ENCODE measurements at places on chromosomes 16 and 17.

- DNase-seq, result no peak
Measured at GRCh38 chr17:28528327-28529012, 22.3 kb downstream of the FOXN1 start.

- DNase-seq, result peak; percentile 96
Measured at GRCh38 chr17:44607836-44608690, 48.2 kb upstream of the MEIOC start.

- DNase-seq, result peak; percentile 95
Measured at GRCh38 chr17:77420804-77421629, 280.2 kb downstream of the SEC14L1 start.

GRCh38 chr17:57657211-57657610 lies 87.9 kb downstream of the CCDC182 start:
- DNase-seq, result no peak

DNA sequence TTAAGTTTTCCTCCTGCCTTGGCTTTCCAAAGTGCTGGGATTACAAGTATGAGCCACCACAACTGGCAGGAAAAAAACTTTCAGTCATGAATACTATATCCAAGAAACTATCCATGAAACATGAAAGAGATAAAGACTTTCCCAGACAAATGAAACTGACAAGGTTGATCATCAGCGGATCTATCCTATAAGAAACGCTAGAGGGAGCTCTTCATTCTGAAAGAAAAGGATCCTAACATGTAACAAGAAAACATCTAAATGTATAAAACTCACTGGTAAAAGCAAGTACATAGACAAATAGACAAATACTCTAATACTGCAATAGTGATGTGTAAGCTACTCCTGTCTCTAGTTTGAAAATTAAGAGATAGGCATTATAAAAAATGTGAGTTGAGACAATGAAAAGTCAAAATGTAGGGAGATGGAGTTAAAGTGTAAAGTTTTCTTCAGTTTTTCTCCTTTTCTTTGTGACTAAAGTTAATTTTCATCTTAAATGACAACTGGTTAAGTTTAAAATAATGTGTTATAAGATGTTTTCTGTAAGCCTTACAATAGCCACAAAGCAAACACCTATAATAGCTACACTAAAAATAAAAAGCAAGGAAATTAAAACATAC lies 79.6 kb upstream of the TEKT1 start:
- no peak for DNase-seq

DNA sequence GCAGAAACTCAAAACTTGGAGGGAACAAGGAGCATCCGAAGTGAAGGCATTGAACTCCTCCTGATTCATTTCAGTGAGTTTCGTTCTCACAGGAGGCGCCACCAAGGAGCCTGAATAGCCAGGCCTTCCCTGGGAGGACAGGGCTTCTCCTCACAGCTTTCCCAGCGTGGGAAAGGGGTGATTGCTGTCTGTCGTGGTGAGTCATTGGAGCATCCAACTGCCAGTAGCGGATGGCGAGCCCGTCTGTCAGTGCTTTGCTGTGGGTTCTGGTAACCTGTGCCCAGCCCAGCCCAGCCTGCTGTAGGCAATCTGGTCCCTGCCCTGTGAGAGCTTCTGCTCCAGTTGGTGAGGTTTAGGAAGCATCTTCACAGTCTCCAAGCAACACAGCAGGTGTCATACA lies 28.3 kb downstream of the PLCD3 start:
- no peak for DNase-seq

DNA sequence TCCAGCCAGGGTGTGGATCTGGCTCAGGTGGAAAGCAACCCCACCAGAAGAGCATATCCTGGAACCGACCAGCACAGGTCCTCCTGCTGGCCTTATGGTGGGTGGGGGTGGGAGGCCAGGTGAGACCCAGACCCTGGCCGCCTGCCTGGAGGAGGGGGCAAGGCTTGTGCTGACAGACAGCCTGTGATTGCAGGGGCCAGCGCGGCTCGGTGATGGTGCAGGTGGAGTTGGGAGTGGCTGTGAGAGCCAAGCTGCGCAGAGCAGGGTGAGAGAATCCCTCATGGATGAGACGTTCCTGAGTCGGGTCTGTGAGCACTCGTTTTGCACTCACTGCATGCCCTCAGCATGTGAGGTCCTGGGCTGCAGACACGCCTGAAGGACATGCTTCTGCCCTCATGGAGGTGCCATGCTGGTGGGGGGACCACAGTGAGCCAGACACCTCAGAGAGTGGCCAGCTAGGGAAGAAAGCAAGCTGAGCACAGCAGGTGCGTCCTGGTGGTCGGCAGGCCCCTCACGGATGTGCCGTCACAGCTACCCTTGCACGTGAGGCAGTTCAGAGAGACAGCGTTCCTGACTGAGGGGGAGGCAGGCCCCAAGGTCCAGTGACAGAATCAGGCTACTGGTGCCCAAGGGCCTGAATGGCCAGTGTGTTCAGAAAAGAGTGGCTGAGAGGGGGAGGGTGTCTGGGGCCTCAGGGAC lies 3.8 kb upstream of the KCNJ12 start:
- DNase-seq, result no peak

DNA sequence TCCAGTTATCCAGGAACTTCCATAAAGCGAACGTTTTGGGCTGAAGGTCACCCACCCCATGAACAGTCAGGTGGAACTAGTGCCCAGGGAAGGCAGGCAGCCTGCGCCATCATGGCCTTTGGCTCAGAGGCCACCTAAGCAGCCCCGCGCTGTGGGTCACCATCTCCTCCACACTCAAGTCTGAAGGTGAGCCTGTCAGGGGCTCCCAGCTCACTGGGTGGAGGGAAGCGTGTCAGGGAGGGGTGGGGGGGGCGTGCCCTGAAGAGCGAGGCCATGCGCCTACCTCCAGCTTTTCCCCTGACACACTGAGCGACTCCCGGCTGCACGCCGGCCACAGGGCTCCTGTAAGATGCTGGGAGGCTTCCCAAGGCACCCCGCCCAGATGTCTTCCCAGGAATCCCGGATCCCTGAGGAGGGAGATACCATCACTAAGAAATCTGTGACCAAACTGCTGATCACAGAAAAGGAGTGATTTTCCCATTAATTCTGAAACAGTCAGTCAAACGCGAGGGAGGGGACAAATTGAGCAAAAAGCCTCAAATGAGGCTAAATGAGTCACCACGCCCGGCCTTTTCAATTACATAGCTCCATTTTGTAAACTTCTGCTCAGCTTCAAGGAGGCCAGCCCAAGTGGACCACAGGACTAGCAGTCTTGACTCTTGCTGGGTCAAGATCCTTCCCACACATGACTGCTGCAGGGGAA lies 26.5 kb upstream of the SLC25A19 start:
- no peak for DNase-seq

- no peak for DNase-seq
Measured at GRCh38 chr17:49390548-49391324, 23.9 kb downstream of the PHB1 start.

GRCh38 chr17:82517230-82517865 lies 2.2 kb upstream of the FOXK2 start:
- DNase-seq, result no peak

DNA sequence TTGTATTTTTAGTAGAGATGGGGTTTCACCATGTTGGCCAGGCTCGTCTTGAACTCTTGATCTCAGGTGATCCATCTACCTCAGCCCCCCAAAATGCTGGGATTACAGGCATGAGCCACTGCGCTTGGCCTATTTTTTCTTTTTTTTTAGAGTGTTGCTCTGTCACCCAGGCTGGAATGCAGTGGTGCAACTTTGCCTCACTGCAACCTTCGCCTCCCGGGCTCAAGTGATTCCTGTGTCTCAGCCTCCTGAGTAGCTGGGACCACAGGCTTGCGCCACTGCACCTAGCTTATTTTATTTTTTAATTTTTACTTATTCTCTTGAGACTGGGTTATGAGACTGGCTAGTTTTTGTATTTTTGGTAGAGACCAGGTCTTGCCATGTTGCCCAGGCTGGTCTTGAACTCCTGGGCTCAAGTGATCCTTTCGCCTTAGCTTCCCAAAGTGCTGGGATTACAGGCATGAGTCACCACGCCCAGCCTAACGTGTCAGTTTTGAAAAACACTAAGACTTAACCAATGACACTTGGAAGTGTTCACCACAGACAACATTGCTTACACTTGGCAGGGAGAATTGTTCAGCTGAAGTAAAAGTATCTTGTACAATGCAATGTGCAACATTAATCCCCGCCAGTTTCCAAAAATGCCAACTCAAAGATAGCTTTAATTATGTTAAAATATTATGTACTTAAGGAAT lies 26.9 kb downstream of the ATAD5 start:
- no peak for DNase-seq

GRCh38 chr16:62370445-62370844 lies 334.2 kb upstream of the CDH8 start:
- DNase-seq, result no peak

- no peak for DNase-seq
Measured at GRCh38 chr16:81693041-81693743, 85.9 kb upstream of the PLCG2 start.

DNA sequence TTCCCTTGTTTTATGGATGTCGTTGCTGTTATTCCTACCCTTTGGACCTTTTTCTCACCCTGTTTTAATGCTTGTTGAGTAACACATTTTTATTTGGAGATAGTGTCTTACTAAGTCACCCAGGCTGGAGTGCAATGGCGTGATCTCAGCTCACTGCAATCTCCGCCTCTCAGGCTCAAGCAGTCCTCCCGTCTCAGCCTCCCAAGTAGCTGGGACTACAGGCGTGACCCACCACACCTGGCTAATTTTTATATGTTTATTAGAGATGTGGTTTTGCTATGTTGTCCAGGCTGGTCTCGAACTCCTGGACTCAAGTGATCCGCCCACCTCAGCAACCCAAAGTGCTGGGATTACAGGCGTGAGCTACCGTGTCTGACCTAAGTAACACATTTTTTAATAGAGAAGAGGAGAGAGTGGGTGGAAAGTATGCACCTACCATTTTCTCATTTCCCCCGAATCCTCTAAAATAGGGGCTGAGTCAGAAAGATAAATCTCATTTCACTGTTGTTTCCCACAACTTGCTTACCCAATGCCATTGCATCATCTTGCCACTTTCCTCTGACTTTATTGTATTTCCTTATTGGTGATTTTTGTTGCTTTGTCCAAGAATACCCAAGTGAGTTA lies 7.0 kb downstream of the DHX40 start:
- DNase-seq, result no peak

- DNase-seq, result no peak
Measured at GRCh38 chr17:7263801-7264078, 1.5 kb upstream of the CLDN7 start.

GRCh38 chr16:84503751-84504395 lies 586 bp downstream of the MEAK7 start:
- DNase-seq, result no peak

DNA sequence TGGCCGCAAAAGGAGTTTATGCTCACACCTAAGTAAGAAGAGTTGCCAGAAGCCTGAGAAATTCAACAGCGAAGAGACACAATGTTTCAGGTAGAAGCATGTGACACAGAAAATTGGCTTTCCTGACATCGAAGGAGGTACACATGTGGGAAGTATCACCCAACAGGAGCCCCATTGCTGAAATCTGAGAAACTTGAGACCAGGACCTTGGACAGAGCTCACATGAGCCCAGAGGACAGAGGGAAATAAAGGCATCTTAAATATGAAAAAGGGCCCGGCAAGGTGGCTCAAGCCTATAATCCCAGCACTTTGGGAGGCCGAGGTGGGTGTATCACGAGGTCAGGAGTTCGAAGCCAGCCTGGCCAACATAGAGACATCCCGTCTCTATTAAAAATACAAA lies 304.1 kb upstream of the C16orf82 start:
- DNase-seq, result no peak

- DNase-seq, result no peak
Measured at GRCh38 chr17:4974115-4974670, 6.6 kb upstream of the SPAG7 start.

- DNase-seq, result no peak
Measured at GRCh38 chr17:17053446-17054379, 11.5 kb downstream of the MPRIP start.

DNA sequence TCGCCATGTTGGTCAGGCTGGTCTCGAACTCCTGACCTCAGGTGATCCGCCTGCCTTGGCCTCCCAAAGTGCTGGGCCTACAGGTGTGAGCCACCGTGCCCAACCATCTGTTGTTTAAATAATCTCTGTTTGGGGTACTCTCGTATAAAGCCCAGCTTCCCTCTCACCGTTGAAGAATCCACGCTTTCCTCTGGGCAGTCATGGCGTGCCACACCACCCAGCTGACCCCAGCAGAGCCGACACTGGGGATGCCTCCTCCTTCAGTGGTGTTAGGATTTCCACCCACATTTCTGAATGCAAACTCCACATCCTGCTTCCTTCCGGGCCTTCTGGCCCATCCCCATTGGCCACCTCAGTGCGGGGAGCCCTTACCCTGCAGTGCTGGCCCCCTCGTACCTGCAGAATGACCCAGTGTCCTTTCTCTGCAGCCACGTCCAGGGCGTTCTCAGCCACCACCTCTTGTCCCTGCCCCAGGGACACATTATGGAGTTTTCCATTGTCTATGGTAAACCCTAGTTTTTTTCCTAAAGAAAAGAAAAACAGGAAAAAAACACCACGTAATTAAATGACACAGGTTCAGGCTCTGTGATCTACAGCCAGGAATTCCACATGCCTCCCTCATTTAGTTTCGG lies 60.4 kb downstream of the PGS1 start:
- DNase-seq, result no peak

DNA sequence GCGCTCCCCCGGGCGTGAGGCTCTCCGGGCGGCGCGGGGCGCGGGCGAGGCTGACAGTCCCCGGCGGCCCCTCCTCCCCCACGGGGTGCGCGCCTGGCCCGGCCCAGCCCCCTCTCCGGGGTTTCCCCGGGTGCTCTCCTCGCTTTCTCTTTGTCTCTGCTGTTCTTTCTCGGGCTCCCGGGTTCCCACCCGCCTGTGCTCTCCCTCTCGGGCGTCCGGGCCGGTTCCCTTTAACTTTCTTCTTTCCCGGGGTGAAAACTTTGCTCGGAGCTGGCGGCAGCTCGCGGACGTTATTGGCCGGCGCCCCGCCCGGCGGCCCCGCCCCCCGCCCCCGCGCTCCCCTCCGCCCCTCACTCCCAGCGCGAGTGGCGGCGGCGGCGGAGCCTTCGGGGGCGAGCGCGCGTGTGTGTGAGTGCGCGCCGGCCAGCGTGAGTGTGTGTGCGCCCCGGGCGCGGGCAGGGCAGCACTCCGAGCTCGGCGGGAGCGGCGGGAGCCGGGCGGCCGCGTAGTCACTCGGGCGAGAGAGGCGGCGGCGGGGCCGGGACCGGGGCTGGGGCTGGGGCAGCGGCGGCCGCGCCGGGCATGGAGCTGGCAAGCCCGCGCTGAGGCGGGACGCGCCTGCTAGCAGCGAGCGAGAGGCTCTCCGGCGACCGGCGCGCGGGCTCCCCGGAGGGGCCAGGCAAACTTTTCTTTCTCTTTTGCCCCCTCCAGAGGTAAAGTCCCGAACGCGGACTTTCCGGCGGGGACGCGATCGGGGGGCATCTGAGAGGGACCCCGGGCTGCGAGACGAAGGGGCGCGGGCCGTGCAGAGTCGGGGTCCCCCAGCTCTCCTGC lies at the start of gene NTN1:
NTN1 (plus strand) TSS at position 353 of the 834 bp plus-strand sequence. CDS start 864 bp downstream, outside the sequence.
- no peak for DNase-seq

Measured in NCI-H2081 treated with DMSO at 0.1 percent for 48 hours (cell line).